ENCODE measurements at places on chromosomes 7 and 10.

GRCh38 chr10:50438049-50438936 is 185.5 kb downstream of the SGMS1 start:
- DNase-seq = no peak

- DNase-seq = no peak
Observed at GRCh38 chr7:43148161-43148731, 35.8 kb downstream of the HECW1 start.

DNA sequence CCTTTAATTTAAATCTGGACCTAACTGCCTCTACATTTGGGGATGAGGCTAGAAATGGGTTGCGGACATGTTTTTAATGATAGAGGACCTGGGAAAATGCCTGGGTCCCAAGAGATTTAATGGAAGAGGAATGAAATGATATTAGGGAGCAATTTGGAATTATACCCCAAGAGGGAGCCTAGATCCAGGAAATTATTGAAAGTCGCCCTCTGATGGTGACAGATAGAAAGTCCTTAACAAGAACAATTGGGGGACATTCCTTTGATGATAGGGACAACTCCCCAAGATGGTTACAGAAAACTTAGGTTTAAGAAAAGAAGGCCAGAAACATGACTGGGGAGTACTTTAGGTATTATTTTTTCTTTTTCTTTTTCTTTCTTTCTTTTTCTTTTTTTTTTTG is 9.5 kb upstream of the TSGA13 start:
- no peak for DNase-seq

GRCh38 chr10:95287281-95287680 is 3.5 kb downstream of the PDLIM1 start:
- no peak for DNase-seq

DNA sequence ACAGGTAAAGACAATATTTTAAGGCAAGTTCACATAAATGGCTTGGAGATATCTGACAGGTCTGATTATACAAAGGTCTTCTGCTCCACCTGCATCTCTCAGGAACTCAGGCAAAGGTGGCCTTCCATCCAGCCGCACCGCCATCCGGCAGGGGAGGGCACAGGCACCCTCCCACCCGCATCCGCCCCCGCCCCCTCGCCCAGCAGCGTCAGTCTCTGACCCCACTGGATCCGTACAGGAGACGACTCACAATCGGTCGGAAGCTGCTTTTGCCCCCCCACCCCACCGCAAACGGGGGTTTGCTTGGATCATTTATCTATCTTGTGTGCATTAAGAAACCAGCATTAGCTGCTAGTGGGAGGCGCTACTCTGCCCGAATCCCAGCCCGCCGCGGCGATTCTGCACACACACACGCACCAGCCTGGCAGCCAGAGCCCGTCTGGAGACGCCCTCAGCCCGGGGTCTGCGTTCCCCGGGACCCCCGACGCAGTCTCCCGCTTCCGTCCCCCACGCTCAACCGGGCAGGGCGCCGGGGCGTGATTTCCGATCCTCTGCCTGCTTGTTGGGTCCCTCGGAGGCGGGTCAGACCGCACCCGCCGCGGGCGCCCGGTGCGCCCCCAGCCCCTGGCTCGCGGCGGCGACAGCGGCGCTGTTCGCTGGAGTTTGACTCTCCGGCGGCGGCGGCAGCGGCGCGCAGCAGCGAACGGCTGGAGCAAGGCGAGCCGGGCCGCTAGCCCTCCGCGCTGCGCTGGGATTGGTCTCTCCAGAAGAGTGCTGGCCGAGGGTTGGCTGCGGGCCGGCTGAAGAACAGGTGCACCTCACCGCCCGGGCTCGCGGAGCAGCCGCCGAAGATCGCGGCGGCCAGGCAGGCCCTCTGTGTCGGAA is 820 bp upstream of the NRG3 start:
- DNase-seq = no peak

- no peak for DNase-seq
Observed at GRCh38 chr7:106883456-106884026, 18.5 kb downstream of the PIK3CG start.
